ENCODE measurements at places on chromosomes 11 and 22.

DNA sequence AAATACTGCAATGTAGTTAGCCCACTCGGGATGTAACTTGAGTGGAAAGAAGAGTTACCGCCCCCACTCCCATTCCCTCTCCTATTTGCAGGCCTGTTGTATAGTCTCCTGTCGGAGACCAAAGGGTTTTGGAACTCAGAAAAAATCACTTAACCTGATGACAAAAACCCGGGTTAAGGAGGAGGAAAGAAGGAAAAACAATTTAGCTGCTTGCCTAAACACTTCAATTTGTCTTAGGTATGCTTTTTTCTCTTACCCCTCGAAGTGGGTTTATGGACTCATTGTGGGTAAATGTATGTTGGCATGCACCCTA lies 2.2 kb downstream of the YAP1 start:
- DNase-seq: no peak

DNA sequence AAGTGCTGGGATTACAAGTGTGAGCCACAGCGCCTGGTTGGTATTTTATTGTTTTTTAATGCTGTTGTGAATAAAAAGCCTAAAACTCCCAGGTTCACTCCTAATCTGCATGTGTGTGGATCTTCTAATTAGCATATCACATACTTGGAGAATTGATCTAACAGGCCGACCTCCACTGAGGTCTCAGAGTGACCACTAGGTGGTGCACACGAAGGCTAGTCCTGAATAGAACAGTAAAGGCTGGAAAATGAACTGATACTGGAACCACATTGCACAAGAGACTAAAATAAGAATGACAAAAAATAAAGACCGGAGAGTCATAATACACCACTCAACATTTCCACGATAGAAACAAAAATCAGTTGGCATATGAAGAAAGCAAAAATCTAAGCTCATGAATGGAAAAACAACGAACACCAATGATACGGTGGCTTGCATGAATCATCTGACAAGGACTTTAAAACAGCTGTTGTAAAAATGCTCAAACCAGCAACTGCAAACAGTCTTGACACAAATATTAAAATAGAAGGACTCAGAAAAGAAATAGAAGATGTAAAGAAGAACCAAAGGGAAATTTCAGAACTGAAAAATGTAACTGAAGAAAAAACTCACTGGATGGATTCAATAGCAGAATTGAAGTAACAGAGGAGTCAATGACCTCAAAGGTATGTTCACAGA lies 19.2 kb downstream of the PIM3 start:
- peak; percentile 53 for DNase-seq

GRCh38 chr11:134562196-134562595 lies 150.2 kb upstream of the B3GAT1 start:
- no peak for DNase-seq

DNA sequence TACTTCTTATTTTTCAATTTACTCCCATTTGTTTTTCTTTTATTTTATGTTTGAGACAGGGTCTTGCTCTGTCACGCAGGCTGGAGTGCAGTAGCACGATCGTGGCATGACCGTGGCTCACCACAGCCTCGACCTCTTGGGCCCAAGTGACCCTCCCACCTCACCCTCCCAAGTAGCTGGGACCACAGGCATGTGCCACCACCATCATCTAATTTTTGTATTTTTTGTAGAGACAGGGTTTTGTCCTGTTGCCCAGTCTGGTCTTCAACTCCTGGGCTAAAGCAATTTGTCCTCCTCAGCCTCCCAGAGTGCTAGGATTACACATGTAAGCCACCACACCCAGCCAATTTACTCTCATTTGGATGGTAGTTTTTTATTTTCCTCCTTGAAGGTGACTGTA lies 679.3 kb upstream of the CCDC179 start:
- no peak for DNase-seq

GRCh38 chr11:61486011-61486620 lies 22.4 kb upstream of the LRRC10B start:
- no peak for DNase-seq

- DNase-seq: no peak
These were observed 8.2 kb downstream of the GGT5 start for GRCh38 chr22:24236656-24237055.

DNA sequence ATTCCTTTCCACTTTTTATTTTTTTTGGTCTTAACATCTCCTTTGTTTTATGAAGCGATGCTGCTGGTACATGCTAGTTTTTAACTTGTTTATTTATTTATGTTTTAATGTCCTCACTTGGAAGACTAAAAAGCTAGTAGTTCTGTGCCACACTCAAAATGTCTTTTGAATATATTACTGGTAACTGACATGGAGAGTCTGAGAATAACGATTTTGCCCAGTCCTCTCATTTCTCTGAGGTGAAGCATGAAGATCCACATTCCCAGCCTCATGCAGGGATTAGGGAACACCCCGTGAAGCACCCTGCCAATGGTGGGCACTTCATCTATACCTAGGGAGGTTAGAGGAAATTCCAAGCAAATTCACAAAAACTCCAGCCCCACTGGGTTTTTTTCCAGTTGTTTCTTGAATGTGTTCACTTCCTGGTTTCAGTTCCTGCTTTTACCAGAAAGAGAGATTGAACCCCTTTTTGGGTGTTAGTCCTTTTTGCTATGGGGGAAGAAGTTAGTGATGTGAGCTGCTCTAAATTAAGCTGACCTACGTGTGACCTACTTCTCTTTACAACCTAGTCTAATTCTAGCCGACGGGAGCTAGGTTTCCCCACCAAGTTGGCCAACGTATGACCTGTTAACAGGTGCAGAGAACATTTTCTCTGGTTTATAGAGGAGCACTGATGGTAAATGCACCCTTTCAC lies 106.1 kb downstream of the SLC1A2 start:
- no peak for DNase-seq

DNA sequence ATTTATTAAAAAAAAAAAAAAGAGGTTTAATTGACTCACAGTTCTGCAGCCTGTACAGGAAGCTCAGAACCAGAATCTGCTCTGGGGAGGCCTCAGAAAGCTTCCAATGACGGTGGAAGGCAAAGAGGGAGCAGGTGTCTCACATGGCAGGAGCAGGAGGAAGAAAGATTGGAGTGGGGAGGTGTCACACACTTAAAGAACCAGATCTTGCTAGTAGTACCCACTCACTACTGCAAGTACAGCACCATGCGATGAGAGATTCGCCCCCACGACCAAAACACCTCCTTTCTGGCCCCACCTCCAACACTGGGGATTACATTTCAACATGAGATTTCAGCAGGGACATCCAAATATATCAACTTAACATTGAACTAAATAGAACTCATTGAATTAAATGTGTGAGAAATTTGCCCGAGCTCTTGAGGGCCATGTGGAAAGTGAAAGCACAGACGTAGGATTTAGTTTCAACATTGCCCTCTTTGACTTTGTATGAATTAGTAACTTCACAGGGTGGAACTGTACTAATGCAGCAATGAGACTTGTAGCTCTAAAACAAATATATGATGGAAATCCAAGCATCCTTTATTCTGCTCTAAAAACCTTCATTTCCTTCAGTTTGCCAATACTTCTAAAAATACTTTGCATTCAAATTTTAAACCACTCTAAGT lies 628.2 kb downstream of the FAM181B start:
- DNase-seq: no peak

GRCh38 chr22:44623771-44624510 lies 78.1 kb upstream of the PRR5 start:
- peak; percentile 59 for DNase-seq

DNA sequence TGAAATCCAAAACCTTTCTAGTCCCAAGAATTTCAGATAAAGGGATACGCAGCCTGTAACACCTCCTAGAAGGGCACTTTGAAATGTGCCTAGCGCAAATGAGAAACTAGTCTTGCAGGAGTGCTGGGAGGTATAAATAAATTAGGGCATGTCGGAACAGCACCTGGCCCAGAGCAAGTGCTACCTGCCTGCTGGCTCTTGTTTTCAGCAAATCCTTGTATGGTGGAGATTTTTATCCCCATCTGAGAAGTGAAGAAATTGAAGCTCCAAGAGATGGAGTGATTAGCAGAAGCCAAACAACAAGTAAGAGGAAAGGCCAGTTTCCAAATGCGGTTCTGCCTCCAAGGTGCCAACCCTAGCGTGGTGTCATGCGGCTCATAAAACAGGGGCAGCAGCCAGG lies 36.7 kb upstream of the TFIP11 start:
- DNase-seq: no peak

GRCh38 chr11:117924631-117925170 lies 4.5 kb downstream of the TMPRSS13 start:
- no peak for DNase-seq

DNA sequence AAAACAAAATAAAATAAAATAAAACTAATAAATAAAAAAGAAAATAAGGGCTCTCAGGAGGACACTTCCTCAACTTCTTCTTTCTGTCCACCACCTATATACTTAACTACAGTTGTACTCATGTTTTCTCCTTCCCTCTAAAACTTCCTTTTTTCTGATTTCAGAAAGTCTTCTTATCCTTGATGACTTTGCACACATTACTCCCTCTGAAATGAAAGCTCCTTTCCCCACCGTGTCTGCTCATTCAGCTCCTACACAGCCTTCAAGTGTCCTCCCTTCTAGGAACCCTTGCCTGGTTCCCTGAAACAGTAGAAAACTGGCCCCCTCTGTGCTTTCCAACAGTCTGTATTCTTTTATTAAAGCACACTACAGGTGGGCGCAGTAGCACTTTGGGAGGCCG lies 18.3 kb upstream of the DDX17 start:
- no peak for DNase-seq

DNA sequence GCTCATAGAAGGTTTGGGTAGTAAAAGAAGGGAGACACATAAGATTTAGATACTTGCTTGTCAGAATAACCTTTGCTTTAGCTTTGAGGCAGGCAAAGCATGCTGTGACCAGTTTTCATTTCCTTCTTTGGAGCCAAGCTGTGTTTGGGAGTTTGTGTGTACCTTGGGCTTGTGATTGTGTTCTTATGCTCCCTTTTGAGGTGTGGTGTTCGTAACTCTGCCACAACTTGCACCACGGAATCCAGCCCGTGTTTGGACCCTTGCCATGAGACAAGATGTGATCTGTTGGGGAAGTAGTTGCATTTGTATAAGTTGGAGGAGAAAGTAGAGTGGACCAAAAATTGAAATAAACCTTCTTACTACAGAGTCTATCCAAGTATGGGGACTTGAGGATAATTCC lies 34.0 kb downstream of the BMAL1 start:
- DNase-seq: no peak

- DNase-seq: no peak
These were observed 28.5 kb upstream of the RBX1 start for GRCh38 chr22:40922484-40923303.

DNA sequence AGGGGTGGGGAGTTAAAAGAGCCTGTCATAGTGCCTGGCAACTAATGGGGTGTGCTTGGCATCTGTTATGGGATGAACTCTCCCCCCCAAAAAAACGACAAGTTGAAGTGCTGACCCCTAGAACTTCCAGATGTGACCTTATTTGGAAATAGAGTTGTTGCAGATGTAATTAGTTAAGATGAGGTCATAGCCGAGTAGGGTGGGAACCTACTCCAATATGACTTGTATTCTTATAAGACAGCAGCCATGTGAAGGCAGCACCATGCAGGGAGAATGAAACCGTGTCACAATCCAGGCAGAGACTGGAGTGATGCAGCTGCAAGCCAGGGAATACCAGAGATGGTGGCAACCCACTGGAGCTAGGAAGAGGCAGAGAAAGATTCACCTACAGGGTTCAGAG lies 394.5 kb downstream of the TENM4 start:
- no peak for DNase-seq

GRCh38 chr11:105881027-105881426 lies 141.0 kb downstream of the MSANTD4 start:
- DNase-seq: no peak

- no peak for DNase-seq
These were observed 7.0 kb upstream of the KDM4F start for GRCh38 chr11:95042239-95042638.

- no peak for DNase-seq
These were observed 3.6 kb downstream of the CDKN1C start for GRCh38 chr11:2881981-2882375.

DNA sequence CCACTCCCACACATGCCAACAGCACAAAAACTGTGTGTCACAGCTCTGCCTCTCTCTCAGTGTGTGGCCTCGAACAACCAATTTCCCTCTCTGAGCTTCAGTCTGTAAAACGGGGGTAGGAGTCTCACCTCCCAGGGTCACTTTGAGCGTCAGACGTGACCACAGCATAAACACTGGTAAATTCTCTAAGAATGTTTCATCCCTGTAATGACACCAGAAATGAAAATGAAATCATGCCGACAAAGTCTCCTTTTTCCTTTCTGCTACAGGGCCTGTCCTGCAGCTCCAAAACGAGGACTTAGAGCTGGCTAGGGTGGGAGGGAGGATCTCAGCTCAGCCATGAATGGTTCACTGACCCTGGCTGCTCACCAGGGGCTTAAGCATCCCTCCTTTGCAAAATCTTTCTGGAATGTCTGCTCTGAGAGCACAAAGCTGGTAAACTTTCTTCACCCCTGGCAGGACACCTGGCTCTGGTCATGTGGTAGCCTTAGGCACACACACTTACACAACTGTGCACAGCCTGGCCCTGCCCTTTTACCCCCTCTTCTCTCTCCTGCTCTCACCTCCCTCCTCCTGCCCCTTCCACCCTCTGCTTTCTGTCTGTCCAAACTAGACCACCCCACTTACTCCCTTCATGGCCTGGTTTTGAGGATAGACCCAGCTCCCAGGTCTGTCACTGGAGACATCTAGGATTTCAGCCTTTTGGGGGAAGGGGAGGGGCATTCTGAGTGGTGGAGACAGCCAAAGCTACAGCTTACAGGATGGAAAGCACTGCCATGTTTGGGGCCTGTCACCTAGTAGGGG lies 12.3 kb upstream of the TSKU start:
- no peak for DNase-seq

DNA sequence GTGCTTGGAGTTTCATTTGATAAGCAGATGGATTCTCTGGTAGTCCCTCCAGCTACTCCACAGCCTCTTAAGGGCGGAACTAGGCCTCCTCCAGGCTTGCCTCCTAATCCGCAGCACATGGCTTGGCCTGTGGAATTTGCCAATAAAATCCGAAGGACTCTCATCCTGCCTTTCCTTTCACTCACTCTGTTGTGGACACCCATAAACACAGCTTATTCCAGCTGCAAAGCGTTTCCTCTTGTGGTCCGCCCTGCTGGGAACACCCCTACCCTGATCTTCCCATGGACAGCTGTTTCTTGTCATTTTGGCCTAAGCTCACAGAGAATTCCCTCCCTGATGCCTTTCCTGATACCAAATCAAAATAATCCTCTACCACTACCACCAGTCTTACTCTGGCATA lies 546.2 kb downstream of the NTM start:
- no peak for DNase-seq

GRCh38 chr11:130831506-130831905 lies 84.8 kb downstream of the SNX19 start:
- no peak for DNase-seq

- no peak for DNase-seq
These were observed 773.4 kb upstream of the RAG2 start for GRCh38 chr11:37371346-37371970.

Data from WTC11 (cell line).